ENCODE measurements at places on chromosomes 7 and 10.

- no peak for DNase-seq
Observed at GRCh38 chr10:124480860-124481259, 19.2 kb downstream of the LHPP start.

DNA sequence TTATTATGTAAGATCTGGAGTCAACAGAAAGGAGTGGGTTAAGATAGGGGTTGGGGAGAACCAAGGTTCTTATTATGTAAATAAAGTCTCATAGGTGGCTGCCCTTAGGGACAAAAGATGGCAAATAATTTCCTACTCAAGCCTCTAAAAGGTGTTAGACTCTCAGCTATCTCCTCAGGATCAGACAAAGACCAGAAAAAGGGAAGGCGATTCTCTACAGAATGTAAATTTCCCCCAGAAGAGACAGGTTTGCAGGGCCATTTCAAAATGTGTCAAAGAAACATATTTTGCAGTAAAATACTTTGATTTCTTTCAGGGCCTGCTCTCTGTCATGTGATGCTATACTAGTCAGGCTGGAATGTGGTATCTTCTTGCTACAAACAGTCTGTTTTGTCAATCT is 80.3 kb downstream of the MICU1 start:
- no peak for DNase-seq

GRCh38 chr7:131096267-131096927 is 231.3 kb upstream of the MKLN1 start:
- DNase-seq: no peak

DNA sequence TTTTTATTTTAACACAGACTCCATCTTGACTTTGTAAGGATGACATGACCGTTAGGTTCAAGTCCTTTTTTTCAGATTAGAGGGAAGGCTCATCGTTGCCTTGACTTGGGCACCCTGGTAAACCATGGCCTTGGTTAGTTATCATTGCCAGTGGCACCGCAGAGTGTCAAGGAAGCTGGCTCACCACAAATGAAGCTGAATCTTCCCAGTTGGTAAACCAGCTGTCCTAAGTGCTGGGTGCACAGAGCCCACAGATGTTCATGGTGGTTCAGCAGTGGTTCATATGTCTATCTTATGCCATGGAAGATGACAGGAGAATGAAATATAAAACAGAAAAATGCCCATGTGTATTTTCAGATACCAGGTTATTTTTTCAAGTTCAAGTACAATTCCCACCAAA is 273.6 kb downstream of the PLXDC2 start:
- DNase-seq: no peak

DNA sequence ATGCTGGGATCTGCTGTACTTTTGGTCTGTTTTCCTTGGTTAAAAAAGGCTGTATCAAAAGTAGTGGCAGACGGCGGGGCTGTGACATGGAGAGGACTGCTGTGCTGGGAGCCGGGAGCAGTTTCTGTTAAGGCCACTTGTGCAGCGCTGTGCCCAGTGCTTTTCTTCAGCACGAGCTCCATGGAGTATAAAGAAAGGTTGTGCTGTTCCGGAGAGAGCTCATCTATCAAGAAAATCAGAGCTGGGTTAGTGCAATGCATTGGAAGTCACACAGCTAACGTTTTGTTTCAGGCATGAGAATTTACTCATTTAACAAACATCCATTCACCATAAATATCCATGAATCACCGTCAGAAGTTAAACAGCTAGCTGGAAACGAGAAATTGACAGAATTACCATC is 62.0 kb downstream of the KIAA1549 start:
- no peak for DNase-seq
